ENCODE measurements at places on chromosomes 6 and 20. TPM values are rescaled to one million over a fixed set of nuclear protein-coding genes. Genes with fewer than 3 reads are reported as not detected.

Gene LINC00237
- under 0.01 TPM for total RNA-seq

Gene WFDC2
- not detected for total RNA-seq

Gene OR12D3
- total RNA-seq: not detected

Gene PTK7
- 37.8 TPM for total RNA-seq

Gene CCR6
- total RNA-seq: not detected

Gene PFDN4
- total RNA-seq: 70.0 TPM

Gene ZC2HC1B
- total RNA-seq: not detected

Gene KIAA1586
- 11.0 TPM for total RNA-seq

Gene FOXF2
- not detected for total RNA-seq

Gene DYNLT2
- total RNA-seq: 0.51 TPM

Gene PAX1
- not detected for total RNA-seq

Gene CRISP3
- not detected for total RNA-seq

Gene PHACTR2
- 163 TPM for total RNA-seq

Gene EYA2
- total RNA-seq: not detected

Gene SGK2
- total RNA-seq: under 0.01 TPM

Gene SNHG17
- total RNA-seq: 7.0 TPM

Gene ALDH5A1
- total RNA-seq: 2.7 TPM

Gene LCA5
- total RNA-seq: 2.2 TPM

Gene TSPO2
- not detected for total RNA-seq

Gene APCDD1L
- total RNA-seq: not detected

Gene CALHM5
- 1.4 TPM for total RNA-seq

Gene C4A
- total RNA-seq: 0.90 TPM

Gene MEI4
- not detected for total RNA-seq

Gene CST2
- not detected for total RNA-seq

Gene NCOA7
- 29.8 TPM for total RNA-seq

Gene TCF15
- total RNA-seq: 0.77 TPM

Gene MROH8
- total RNA-seq: 1.6 TPM

Gene TMEM217
- 11.3 TPM for total RNA-seq

Gene KCNK5
- not detected for total RNA-seq

Gene RBM24
- total RNA-seq: 0.64 TPM

Gene GPR6
- total RNA-seq: not detected

Gene SPO11
- not detected for total RNA-seq

Gene SLC13A3
- total RNA-seq: under 0.01 TPM

Gene RNF5
- total RNA-seq: 44.4 TPM

Gene FHL5
- not detected for total RNA-seq

Gene ADGRB3
- not detected for total RNA-seq

Gene SMLR1
- not detected for total RNA-seq

Gene BPIFA1
- not detected for total RNA-seq

Gene MOXD1
- under 0.01 TPM for total RNA-seq

Gene ENPP1
- total RNA-seq: 0.13 TPM

Gene HS3ST5
- total RNA-seq: not detected

Gene MTO1
- 24.5 TPM for total RNA-seq

Gene SLX4IP
- 2.3 TPM for total RNA-seq

All from dermis microvascular lymphatic vessel endothelial cell (primary cell).